ENCODE measurements at places on chromosomes 12 and 14.
A peak's percentile ranks its signal among the peaks of the same experiment; 100 is the strongest.

DNA sequence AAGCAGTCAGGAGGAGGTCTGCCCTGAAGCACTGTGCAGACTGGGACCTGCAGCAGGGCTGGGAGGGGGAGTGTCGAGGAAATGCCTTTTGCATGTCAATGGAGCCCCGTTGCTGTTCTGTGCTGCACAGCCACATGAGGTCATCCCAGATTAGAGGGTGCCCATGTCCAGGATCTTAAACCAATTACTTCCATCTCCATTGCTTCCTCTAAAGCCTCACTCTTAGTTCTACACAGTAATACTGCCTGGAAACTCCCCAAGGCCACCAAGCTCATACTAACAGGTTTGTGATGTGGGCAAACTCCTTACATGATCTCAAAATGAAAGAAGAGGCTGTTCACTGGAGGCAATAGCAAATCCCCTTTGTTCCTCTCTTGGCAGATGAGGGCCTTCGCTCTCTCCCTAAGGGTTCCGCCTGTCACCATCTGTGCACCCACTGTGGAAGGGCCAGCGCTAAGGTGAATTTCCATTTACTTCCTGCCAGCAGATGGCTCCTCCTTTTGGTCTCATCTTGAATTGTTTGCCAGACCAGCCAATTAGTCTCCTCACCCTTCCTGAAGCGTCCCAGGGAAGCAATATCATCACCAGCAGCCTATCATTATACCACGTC, 35.4 kb upstream of the LTA4H start:
- peak; percentile 25 for DNase-seq

DNA sequence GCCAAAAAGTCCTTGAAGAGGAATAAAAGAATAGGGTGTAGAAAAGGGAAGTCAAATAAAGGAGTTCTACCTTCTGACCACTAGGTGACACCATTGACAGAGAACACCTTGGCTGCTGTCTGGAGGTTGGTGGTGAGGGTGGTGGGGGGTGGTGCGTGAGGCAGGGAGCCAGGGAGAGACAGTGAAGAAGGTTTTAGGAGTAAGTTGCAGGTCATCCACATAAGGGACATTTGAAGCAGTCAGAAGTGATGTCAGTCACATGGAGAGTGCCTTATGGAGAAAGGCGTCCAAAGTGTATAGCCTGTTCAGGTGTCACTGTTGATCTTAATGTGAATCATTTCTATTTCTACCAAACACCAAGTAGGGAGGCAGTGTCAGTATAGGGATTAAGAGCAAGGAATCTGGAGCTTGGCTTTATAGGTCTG, 279.3 kb upstream of the DDHD1 start:
- DNase-seq, result no peak

DNA sequence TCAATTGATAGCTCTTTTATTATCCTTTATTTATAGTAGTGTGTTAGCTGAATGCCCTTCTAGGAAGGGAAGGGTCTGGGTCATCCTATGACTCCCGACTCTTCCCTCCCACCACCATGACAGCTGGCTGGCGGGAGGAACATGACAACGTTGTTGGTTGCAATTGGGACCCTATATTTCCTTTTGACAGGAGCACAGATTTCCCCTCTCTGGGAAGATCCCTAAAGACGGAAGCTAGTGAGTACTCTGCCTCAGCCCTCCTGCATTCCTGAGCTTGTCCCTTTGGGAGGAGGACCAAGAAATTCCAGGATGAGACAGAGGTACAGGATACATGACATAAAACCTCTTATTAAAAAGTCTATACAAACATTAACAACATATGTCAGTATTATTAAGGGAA, 485.4 kb downstream of the NAV3 start:
- DNase-seq, result no peak

DNA sequence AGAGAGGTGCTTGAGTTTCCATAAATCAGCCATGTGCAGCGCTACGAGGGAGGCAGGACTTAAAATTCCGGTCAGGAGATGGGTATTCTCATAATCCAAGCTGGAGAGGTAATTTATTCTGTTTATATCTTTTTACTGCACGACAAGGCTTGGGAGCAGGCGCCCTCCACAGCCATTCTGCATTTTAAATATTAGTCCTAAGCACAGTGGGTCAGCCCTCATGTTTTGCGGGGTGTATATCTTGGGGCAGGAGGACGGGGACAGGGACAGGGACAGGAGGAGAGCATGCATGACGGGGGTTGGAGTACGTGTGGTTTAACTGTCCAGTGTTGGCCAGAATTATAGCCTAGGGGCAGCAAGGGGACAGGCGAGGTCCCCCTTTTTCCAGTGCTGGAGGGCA, 14.5 kb downstream of the LHX5 start:
- DNase-seq, result no peak

DNA sequence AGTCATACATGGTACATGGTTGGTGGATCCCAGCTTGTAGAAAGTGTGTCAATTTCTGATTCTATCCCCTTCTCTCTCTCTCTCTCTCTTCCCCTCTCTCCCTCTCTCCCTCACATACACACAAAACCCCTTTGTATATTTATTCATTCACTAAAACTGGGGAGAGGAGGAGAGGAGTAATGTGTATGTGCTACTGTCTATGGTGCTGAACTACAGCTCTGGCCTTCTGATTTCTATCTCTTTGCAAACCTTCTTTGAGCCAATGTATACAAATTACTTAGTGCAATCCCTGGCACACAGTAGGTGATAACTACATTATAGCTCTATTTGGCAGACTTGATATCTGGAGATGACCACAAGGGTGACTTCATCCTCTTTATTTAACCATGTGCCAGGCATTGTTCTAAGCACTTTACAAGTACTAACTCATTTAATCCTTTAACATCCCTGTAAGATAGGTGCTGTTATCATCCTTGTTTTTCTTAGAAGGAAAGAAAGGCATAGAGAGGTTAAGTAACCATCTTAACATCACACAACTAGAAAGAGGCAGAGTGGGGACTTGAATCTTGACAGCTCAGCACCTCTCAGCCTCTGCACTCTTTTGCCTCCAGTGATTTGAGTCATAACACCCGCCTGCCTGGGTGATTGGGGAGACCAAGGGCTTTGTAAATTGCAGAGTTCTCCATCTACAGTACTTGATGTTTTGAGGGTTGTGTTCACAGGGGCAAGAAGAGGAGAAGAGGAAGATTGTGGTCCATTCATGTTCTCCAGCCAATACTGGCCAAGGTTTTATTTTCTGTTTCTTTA, 21.3 kb downstream of the RPH3A start:
- DNase-seq, result no peak

- no peak for DNase-seq
Measured at GRCh38 chr12:29147731-29148595, 1.1 kb upstream of the FAR2 start.

DNA sequence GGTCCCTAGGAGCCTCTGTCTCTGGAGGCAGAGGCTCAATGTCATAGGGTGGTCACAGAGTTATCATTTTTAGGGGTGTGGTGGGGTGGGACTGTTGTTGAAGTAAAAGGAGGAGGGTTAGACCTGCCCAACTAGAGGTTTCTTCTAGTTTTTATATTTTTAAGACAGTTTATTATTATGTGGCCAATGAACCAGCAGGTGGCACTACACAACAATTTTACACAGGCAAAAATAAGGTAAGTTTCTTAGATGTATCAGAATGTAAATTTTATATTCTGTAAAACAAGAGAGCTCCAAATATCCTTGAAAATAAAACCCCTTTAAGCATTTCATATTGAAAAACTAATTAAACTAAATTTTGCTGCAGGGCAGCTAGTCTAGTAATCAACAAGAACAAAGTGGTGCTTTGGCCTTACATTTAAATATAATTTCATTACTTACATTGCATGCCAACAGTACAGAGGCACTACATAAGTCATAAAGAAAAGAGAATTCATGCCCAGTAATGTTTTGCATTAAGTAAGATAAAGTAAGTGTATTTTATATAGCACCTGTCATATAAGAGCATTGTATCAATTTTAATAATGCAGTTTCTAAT, 22.2 kb upstream of the OVCH1 start:
- peak; percentile 57 for DNase-seq

DNA sequence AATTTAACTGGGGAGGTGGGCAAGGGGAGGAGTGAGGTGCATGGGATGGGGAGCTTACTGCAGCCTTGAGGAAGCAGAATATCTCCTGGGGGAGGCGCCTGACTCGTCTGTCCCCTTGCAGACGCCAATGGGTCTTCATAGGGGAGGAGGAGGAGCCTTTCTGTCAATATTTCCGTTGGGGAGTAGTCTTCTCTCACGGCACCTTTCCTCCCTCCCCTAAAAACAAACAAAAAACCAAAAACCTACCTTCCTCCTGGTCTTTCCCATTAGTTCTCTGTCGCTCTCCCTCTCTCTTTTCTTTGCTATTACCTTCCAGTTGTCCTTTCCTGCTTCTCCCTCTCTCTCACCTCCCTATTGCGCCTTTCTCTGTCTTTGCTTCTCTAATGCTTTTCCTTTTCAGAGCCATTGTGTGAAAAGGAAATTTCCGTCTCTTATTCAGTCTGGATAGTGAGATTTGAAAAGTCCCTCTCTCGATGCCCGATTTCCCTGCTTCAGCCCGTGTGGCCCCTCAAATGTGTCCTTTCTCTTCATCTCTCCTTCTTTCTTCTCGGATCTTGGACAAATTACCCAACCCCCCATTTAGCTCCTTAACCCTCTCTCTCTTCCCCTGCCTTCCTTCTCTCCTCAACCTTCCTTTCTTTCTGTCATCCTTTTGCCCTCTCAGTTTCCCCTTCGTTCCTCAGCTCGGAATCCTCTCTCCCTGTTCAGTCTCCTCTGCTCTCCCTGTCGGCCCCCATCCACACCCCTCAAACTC, 5.9 kb downstream of the GPR84 start:
- DNase-seq, result peak; percentile 48

- no peak for DNase-seq
Measured at GRCh38 chr12:5022025-5022424, 21.7 kb upstream of the KCNA5 start.

DNA sequence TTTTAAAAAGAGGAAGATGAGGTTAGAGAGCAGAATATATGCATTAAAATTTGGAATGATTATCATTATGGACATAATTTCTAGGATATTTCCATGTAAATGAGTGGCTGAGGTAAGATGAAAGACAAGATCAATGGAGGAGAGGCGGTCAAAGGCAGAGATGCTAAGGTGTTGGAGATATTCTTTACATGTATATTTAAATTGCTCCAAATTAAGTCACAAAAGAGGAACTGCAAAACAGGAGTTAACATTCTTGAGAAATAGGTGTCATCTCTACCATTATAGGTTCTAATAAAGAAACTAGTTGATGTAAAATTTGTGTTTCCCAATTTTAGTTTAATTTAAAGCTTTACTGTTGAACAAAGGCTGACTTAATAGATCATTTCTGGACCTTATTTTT, 268.5 kb upstream of the PPFIA2 start:
- no peak for DNase-seq

- DNase-seq, result no peak
Measured at GRCh38 chr14:66420251-66421006, 65.7 kb upstream of the CCDC196 start.

GRCh38 chr12:7150841-7151240, 20.7 kb downstream of the CLSTN3 start:
- no peak for DNase-seq

- no peak for DNase-seq
Measured at GRCh38 chr12:102638777-102639176, 158.4 kb upstream of the IGF1 start.

GRCh38 chr14:99628887-99629618, 15.9 kb upstream of the HHIPL1 start:
- DNase-seq, result peak; percentile 75

- DNase-seq, result peak; percentile 53
Measured at GRCh38 chr12:31728289-31728916, 418 bp downstream of the AMN1 start.

- no peak for DNase-seq
Measured at GRCh38 chr12:13177373-13177772, 19.2 kb upstream of the EMP1 start.

DNA sequence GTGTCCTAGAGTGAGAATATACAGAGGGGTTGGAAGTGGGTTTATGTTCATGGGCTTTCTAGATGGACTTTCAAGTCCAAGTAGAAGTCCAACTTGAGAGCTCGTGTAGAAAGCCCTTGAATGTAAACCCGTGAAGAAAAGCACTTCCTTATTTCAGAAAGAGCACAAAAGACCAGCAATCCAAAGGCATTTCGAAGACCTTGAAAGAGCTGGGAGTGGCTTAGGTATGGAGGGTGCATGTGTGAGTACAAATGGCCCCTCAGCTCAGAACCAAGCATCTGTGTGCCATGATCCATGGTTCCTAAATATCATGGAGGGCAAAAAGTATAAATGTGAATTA, 160.7 kb downstream of the ETV6 start:
- no peak for DNase-seq

- DNase-seq, result no peak
Measured at GRCh38 chr12:111450676-111451075, 45.0 kb downstream of the SH2B3 start.

DNA sequence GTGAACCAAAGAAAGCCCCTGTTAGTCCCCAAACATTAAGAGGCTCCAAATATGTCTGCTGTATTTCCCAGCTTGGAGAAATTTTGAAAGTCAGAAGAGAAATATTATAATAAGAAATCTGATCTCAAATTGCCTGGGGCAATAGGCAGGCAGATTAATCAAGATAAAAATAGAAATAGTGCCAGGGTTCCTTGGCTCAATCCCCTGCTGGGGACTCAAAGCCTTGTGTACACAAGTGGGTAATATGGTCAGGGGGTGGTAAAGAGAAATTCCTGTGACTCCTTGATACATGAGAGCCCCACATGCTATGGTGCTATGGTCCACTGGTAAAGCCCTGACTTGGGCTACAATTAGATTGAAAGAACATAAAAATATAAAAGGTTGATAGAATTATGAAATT, 41.3 kb upstream of the ARID2 start:
- no peak for DNase-seq

- no peak for DNase-seq
Measured at GRCh38 chr14:76115010-76115422, 36.7 kb upstream of the GPATCH2L start.

DNA sequence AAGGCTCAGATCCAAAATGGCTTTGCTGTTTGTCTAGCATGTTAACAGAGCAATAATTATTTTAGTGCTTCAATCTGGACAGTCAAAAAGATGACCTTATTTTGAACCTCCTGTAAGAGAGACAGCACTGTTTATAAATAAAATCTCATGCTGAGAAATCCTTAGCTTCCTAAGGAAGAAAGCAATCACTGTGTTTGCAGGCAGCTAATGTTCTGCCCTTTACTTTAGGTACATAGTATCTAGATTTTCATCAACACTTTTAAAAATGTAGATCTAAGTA, 105.3 kb downstream of the PRKD1 start:
- no peak for DNase-seq

DNA sequence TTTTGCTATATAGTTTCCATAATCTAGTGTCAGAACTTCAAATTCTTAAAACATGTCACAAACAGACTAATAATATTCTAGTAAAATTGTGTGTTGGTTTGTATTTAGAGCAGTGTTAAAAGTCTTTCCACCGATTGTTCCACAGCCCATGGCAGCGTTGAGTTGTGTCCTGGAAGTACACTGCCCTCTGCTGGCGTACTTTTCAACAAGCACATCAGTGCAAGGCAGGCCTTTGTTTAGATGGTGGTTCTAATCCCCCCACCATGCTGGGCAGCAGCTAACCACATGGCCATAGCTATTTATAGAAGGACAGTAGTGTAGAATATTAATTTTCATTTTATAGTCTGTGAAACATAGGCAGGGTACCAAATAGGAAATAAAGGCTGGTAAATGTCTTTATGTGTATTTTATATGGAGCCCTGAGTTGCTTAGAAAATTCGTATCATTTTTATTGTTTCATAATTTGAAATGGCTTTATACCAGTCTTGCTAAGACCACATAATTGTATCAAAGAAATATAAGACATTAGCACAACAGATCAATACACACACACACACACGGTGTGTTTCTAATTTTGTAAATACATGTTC, 235.4 kb downstream of the SEC23A start:
- DNase-seq, result peak; percentile 80

GRCh38 chr12:128951448-128951847, 98.2 kb downstream of the GLT1D1 start:
- DNase-seq, result no peak

GRCh38 chr14:62943202-62943601, 102.1 kb downstream of the KCNH5 start:
- no peak for DNase-seq
